ENCODE measurements at places on chromosomes 3 and 15.

GRCh38 chr3:53841296-53841695 is 4.9 kb downstream of the CHDH start:
- DNase-seq: no peak

- no peak for DNase-seq
These were observed 7.7 kb upstream of the OSBPL11 start for GRCh38 chr3:125602752-125603649.

GRCh38 chr15:38562278-38562677 is 2.3 kb downstream of the RASGRP1 start:
- no peak for DNase-seq

DNA sequence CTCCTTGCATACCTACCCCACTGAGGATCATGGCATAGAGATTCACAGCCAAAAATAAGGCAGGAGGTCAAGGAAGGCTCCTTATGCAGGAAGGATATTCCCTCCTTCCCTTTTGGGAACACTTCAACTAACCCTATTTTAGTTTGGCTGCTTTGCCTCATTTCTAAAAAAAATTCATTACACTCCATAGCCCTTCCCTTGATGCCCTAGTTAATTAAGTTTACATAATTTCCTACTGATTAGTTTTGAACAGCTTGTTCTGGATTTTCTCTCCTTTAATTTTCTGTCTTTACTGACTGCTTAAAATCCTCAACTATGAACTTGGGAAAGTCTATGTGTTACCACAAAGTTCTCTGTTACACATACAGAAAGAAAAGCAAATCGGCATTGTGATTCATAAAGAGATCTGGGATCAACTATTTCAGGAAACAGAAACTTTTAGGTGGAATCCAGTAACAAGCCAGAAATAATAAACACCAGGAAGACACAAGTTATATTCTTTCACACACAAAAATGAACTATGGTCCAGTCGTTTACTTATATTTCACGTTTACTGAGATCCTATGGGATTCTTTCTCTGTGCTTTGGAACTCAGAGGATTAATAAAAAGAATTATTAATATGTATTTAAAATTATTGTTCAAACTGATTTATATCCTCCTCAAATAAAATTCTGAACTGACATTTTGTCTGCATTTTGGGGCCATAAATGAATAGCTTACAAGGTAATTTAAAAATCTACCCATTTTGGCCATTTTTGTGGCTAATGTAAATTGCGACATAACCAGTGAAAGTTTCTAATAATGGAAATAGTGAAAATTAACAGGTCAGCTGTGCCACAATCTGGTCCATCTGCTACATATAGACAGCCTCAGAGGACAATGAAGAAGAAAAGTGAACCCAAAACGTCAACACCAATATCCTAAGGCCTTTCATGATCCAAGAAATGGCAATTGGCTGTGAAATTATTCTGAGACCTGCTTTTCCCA is 113.8 kb downstream of the FRMD5 start:
- DNase-seq: no peak

DNA sequence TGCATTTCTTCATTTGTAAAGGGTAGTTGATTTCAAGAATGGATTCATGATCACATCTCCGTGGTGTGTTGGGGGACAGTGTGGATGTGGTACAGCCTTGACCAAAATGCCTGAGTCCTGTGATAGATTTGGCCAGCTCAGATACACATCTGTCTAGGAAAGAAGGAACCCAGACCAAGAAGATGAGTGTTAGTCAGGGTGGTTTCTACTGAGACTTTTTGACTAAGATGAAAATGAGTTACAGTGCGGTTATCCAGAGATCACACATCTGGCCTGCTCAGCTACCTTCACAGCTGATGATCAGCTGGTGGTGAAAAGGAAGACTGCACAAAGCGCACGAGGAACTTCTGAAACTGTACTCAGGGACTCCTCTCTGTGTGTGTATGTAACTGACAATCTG is 68.0 kb downstream of the FNDC3B start:
- DNase-seq: no peak

DNA sequence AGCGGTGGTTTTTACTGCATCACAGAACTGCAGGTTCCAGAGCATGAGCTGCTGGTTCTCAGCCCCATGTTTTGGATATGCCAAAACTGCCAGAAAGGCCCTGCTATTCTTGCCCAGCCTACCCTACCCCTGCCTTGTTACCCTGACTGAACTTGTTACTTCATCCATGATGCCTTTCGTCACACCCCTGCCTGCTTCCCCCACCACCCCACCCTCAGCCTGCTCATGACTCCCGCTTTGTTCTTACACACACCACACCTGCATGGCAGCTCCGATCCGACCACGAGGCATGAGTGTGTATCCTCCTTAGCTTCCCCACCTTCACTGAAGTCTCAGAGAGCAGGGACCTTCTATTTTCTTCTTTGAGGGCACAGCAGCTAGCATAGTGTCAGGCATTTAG is 5.1 kb upstream of the TM4SF1 start:
- DNase-seq: no peak

GRCh38 chr3:187770224-187770623 is 25.0 kb upstream of the BCL6 start:
- no peak for DNase-seq

DNA sequence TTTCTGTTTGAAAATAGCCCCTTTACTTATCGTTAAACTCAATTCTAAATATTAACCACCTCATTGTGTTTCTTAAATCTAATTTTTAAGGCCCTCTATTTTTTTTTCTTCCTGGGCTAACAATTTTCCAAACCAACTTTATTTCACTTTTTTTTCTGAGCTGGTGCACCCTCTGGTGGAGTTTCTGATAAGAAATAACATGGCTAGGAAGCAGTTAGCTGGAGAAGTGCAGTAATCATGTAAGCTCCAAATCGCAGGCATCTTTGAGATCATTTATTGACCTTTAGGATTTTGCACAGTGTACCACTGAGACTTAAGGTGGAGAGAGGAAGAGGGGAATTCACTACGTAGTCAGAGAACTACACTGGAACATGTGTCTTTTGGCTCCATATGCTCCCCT is 6.4 kb downstream of the TMEM207 start:
- DNase-seq: no peak

GRCh38 chr3:44329946-44330345 is 8.6 kb upstream of the TCAIM start:
- DNase-seq: no peak

- DNase-seq: no peak
These were observed 333.1 kb upstream of the KCNMB2 start for GRCh38 chr3:178203165-178203564.

DNA sequence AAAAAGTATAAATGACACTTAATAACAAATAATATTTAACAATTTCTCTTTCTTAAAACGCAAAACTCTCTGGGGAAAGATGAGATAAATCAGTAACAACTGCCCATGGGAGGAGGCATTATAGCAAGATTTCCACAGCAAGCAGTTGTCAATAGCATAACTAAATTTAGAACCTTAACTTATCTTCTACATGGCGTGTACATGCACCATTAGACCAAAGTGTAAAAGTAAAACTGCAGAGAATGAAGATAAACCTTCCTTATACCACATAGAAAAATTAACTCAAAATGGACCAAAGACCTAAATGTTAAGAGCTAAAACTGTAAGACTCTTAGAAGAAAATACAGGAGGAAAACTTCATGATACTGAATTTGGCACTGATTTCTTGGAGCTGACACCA is 39.9 kb downstream of the MYO5A start:
- DNase-seq: no peak

- no peak for DNase-seq
These were observed 112.5 kb downstream of the IGF2BP2 start for GRCh38 chr3:185712337-185712736.

Measured in stimulated activated CD4-positive, alpha-beta T cell treated with anti-CD3 and anti-CD28 coated beads, Interleukin-15, amount 100 ng/mL, for 1 hour (primary cell).